ENCODE measurements at places on chromosomes 5 and 9.

DNA sequence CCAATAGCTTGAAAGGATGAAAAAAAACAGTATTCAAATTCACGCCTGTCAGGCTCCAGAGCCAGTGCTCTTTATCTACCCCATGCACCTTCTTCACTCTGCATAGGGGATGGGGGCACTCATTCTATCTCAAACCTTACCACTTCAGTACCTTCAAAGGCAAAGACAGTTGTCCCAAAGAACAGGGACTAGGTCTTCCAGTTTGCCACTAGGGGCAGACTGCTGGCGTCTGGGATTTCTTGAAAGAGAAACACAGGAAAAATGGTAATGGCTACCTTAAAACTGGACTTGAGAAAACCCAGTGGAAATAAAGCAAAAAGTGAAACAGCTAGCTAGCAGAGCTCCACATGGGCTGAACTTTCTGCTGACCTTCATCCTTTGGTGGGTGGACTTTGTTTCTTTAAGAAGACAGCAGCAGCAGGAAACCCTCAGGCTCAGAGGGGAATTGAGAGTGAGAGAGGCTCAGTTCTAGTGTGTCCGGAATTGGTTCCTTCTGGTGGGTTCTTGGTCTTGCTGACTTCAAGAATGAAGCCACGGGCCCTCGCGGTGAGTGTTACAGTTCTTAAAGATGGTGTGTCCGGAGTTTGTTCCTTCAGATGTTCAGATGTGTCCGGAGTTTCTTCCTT lies 41.0 kb upstream of the SLC36A1 start:
- no peak for DNase-seq

DNA sequence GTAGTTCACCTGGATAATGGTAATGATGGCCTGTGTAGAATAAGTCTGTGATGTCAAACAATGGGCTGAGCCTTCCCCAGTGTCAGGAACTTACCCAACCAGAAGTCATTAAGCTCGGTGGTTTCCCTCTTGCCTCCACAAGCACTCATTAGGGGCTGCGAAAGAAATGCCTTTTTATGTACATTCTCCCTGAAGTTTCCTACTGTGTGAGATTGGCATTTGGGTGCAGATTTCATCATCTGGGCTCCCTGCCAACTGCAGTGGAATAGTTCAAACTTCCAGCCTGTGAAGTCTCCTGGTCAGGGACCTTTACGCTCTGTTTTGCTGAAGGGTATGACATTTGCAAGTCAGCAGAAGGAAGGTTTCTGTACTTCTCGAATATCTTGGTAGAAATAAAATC lies 41.6 kb upstream of the TMEM215 start:
- DNase-seq: no peak

GRCh38 chr5:23440703-23441102 lies 66.7 kb upstream of the PRDM9 start:
- DNase-seq: no peak

DNA sequence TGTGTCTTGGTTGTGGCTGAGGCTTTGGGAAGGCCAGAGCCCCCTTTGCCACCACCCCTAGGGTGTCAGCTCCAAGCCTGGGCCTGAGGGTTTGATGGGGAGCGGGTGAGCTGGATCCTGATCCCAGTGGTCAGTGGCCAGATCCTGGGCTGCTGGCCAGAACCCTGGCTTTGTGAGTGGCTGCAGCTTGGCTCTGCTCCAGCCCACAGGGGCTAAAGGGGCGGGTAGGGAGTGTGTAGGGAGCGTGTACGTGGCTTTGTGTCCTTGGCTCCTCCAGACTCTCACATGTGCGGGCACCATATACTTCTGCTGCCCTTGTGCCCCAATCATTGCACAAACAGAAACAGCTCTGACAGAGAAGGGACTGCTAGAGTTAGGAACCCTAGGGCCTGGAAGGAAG lies 1.2 kb upstream of the IL11RA start:
- no peak for DNase-seq

GRCh38 chr5:134992148-134992547 lies 24.4 kb downstream of the CATSPER3 start:
- no peak for DNase-seq

DNA sequence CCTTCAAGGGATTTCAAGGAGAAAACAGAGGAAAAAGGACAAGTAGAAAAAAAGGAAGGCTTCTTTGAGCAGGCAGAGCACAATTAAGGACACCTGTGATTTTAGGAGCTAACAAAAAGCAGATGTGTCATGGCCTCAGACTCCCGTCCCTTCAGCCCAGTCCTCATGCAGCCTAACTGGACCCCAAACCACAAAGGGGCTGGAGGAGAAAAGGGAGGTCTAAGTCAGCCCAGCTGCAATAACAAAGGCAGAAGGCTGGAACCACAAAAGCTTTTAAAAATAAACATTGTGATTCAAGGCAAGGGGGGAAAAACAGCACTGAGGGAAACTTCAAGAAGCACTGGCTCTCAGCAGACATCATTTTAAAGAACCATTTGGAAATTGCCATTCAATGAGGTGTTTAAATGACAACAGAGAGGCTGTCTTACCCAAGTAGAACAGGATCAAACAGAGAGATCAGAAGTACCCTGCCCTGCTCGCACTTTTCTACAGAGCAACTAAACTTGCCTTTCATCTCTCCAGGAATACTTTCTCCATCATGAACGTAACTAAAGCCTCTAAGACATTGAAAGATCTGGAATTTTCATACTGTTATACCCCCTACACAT lies 89.3 kb downstream of the SEMA5A start:
- DNase-seq: no peak

DNA sequence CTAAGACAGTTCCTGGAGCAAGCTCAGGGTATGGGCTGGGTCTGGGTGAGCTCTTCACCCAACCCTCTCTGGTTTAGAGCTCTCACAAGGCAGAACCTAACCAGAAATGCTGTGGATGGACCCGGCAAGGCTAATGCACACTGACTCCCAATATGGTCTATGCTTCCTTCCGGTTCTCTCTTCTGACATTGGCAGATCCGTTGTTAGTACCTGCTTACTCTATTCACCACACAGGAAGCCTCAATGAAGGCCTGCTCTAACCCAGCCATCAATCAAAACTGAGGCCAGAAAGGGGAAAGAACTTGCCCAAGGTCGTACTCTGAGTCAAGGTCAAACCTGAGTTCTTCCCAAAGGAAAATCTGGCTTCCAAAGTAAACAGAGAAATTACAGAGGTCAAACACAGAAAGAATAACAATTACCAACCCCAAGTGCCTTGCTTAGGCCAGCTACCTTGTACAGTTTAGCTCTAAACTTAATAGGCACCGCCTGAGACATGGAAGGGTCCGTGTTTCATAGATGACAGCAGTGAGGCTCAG lies 46.0 kb upstream of the AKNA start:
- no peak for DNase-seq

DNA sequence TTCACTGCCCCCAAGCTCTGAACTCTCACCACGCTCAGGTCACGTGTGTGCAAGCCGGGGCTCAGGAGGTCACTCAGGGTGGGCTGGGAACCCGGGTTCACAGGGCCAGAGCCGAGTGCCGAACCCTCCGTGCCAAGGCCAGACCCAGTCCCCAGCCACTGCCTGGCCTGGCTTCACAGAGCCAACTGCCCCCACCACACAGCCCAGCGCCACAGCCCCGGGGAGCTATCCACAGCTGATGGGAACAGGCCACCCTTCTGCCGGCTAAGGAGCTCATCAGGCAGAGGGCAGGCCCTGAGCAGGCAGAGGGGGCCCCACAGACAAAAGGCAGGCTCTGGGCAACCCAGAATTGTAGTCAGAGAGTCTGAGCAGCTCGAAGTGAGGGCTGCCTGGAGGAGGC lies 117.0 kb downstream of the VAV2 start:
- DNase-seq: no peak

GRCh38 chr9:121023064-121023463 lies 27.0 kb downstream of the C5 start:
- DNase-seq: no peak

GRCh38 chr9:82539856-82540579 lies 522.9 kb downstream of the RASEF start:
- DNase-seq: no peak

GRCh38 chr5:172004824-172005237 lies 1.6 kb downstream of the FBXW11 start:
- no peak for DNase-seq

DNA sequence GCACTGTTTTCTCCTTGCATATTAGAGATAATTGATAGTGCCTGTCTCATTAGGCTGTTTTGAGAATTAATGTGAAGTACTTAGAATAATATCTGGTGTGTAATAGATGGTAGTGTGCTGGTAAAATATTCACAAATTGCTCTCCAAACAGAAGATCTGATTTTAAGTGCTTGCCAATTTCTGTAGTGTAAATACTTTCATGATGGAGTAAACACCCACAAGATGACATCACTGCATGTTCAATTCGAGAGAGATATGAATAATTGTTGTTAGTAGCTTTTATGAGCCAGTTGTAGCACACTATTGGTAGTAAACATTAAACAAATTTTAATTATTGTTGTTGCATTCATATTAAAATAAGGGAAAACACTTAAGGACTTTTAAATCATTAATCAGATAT lies 392.3 kb upstream of the RIOK2 start:
- no peak for DNase-seq

Measured in CD4-positive, alpha-beta T cell treated with Interleukin-1 beta for 1 hour (primary cell).